ENCODE measurements at places on chromosomes 16 and 17. TPM values are rescaled to one million over a fixed set of nuclear protein-coding genes. Genes with fewer than 3 reads are reported as not detected.

Gene NOMO2
- total RNA-seq: 80.2 TPM

Gene SLC5A10
- not detected for total RNA-seq

Gene CACNG5
- not detected for total RNA-seq

Gene TP53TG3
- total RNA-seq: 1.1 TPM

Gene NLGN2
- total RNA-seq: 11.5 TPM

Gene TELO2
- total RNA-seq: 23.8 TPM

Gene CREBBP
- 53.2 TPM for total RNA-seq

GRCh38 chr16:63592852-63593251, 1529.0 kb downstream of the CDH11 start:
- no peak overlapping the region for H3K27ac ChIP-seq
- H3K27me3 ChIP-seq: no peaks in the 10 kb centered on the region
- H3K4me1 ChIP-seq: no peaks in the 10 kb centered on the region

DNA sequence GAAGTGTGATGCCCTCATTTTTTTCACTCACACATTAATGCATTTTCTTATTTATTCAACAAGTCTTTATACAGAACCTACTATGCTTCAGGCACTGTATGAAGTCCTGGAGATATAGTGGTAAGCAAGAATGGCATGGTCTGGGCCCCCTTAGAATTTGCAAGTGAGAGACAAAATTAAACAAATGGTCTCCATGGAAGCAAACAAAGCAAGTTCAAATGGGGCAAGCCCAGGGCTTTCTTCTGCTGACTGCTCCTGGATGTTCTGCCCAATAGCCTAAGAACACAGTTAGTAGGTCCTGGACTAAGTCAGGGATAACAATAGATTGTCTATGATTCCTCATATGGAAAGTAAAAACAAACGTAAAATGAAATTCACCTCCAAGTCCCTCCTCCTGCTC, 31.3 kb upstream of the DDX52 start:
- H3K36me3 ChIP-seq: no peaks in the 10 kb centered on the region
- H3K27me3 ChIP-seq: no peaks in the 10 kb centered on the region
- H3K4me3 ChIP-seq: no peak overlapping the region
- no peak for DNase-seq
- H3K27ac ChIP-seq: no peak overlapping the region

DNA sequence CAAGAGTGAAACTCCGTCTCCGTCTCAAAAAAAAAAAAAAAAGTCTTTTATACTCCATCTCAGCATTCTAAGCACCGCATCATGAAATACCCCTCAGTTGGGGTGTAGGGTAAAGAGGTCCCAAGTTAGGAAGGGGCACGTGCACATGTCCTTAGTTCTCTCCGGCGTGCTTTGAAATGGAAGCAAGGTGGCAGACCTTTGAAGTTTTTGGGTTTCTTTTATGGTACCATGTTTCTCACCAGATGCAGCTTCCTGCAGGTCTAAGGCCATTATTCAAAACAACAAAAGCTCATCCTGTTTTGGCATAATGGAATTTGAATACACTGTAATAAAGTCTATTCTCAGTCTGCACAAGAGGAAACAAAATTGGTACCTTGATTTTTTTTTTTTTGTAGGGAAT, 9.6 kb downstream of the EMC8 start:
- H3K4me3 ChIP-seq: no peak overlapping the region
- no peaks in the 10 kb centered on the region for H3K27me3 ChIP-seq
- no peak for DNase-seq
- H3K36me3 ChIP-seq: peaks cover 4% of the 10 kb centered on the region
- H3K27ac ChIP-seq: no peak overlapping the region

- no peak overlapping the region for H3K27ac ChIP-seq
- no peaks in the 10 kb centered on the region for H3K27me3 ChIP-seq
- H3K36me3 ChIP-seq: no peaks in the 10 kb centered on the region
- no peak for DNase-seq
- no peaks in the 10 kb centered on the region for H3K4me1 ChIP-seq
Observed at GRCh38 chr16:1146409-1146808, 6.5 kb upstream of the CACNA1H start.

GRCh38 chr16:2206420-2206779, 1.1 kb downstream of the MLST8 start:
- H3K27me3 ChIP-seq: no peaks in the 10 kb centered on the region
- peak overlapping the region; percentile 95 for H3K27ac ChIP-seq
- no peak for DNase-seq
- H3K4me3 ChIP-seq: peak overlapping the region; percentile 81
- H3K36me3 ChIP-seq: peaks cover 38% of the 10 kb centered on the region

DNA sequence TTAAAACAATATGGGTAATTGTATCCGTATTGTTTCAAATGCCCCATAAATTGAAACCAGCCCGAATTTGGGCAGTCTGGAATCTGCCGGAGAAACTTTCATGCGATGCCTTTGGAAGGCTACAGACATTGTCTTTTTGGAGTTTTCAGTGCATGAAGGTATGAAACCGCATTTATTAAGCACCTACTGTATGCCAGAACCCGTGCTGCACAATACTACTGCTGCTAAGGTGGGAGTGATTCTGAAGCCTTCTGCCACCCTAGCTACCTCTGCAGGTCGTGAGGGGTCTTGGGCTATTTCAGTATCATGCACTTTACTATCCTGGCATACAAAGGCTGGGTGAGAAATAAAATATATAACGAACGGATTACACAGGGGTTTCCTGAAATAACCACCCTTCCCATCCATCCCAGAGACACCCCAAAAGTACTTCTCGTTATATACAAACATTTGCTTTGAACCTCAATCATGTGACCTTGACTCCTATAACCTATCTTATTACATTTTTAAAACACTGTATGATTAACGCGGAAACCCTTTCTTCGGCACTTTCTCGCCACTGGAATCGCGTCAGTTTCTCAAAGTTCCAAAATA, 1.0 kb upstream of the MSI2 start:
- no peaks in the 10 kb centered on the region for H3K27me3 ChIP-seq
- H3K4me3 ChIP-seq: peak overlapping the region; percentile 90
- no peaks in the 10 kb centered on the region for H3K36me3 ChIP-seq

DNA sequence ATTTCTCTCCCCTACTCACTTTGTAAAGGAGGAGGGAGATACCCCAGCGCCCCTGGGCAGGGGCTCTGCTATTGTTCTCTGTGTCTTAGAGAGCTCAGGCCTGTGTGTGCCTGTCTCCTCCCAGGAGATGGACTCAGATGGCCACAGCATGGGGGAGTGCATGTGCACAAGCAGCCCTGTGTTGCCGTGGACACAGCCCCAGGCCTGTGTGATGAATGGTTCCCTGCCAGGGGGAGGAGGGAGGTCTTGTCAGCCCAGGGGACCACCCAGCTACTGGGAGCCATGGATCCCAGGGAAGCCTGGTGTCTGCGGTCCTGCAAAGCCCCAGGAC, 26.3 kb downstream of the GINS2 start:
- H3K4me3 ChIP-seq: no peak overlapping the region
- no peaks in the 10 kb centered on the region for H3K27me3 ChIP-seq
- no peak for DNase-seq
- H3K36me3 ChIP-seq: peaks cover 10% of the 10 kb centered on the region
- no peak overlapping the region for H3K27ac ChIP-seq

- no peak for DNase-seq
- no peaks in the 10 kb centered on the region for H3K4me1 ChIP-seq
- H3K27ac ChIP-seq: no peak overlapping the region
- H3K4me3 ChIP-seq: no peak overlapping the region
- H3K27me3 ChIP-seq: no peaks in the 10 kb centered on the region
Observed at GRCh38 chr17:2563061-2563460, 30.4 kb upstream of the PAFAH1B1 start.

DNA sequence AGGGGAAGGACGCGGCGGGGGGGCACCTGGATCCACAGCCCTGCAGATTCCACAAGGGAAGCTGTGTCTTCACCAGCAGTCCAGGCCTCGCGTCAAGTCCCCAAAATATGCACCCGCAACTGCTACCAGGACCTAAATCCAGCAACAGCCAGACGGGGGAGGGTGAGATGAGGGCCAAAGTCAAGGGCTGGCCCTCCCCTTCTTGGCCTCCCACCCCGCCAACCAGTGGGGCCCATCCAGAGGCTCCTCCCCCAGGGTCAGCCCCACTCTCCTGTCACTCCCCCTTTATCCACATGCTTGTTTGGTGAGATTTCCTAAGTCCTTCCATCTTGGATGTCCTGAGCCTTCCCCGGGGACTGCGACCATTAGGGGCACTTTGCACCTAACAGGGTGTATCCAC, 138.7 kb downstream of the ENGASE start:
- no peak overlapping the region for H3K4me3 ChIP-seq
- no peak overlapping the region for H3K27ac ChIP-seq
- H3K36me3 ChIP-seq: no peaks in the 10 kb centered on the region
- no peaks in the 10 kb centered on the region for H3K27me3 ChIP-seq
- no peaks in the 10 kb centered on the region for H3K4me1 ChIP-seq
- no peak for DNase-seq

- H3K4me1 ChIP-seq: peaks cover 10% of the 10 kb centered on the region
- no peak overlapping the region for H3K27ac ChIP-seq
- no peaks in the 10 kb centered on the region for H3K27me3 ChIP-seq
- H3K4me3 ChIP-seq: no peak overlapping the region
Observed at GRCh38 chr17:81244358-81245023, 5.4 kb downstream of the NDUFAF8 start.

- no peaks in the 10 kb centered on the region for H3K36me3 ChIP-seq
- no peak overlapping the region for H3K4me3 ChIP-seq
- peaks cover under 1% of the 10 kb centered on the region for H3K4me1 ChIP-seq
- no peak for DNase-seq
Observed at GRCh38 chr16:577796-578195, 8.0 kb downstream of the PIGQ start.

GRCh38 chr17:82570277-82570676, 50.7 kb downstream of the FOXK2 start:
- H3K4me3 ChIP-seq: no peak overlapping the region
- no peaks in the 10 kb centered on the region for H3K27me3 ChIP-seq
- DNase-seq: peak; percentile 21
- H3K36me3 ChIP-seq: peaks cover 4% of the 10 kb centered on the region
- H3K27ac ChIP-seq: no peak overlapping the region

DNA sequence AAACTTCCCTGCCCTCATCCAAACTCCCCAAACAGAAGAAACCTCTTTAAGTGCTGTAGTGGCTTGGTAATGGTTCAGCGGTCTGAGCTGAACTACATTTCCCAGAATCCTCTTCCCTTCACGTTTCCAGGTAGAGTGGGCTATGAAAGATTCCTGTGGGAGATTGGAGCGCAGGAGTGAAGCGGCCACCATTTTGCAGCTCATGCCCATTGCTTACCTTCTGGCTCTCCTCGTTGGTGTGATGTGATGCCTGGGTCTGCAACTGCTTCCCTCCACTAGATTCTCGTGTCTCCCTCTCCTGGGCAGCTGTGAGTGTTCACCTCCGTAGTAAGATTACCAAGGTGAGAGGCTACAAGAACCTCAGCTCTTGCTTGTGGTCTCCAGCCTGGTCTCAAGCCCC, 82.1 kb downstream of the GPR139 start:
- no peaks in the 10 kb centered on the region for H3K36me3 ChIP-seq
- DNase-seq: no peak
- H3K27ac ChIP-seq: no peak overlapping the region
- H3K4me1 ChIP-seq: no peaks in the 10 kb centered on the region

- no peak for DNase-seq
- peaks cover 10% of the 10 kb centered on the region for H3K4me1 ChIP-seq
- H3K36me3 ChIP-seq: no peaks in the 10 kb centered on the region
- H3K27ac ChIP-seq: peak overlapping the region; percentile 89
Observed at GRCh38 chr16:14362774-14363371, 267.2 kb downstream of the PARN start.

- peak overlapping the region; percentile 98 for H3K4me3 ChIP-seq
- H3K4me1 ChIP-seq: peaks cover 60% of the 10 kb centered on the region
- no peak for DNase-seq
- no peaks in the 10 kb centered on the region for H3K27me3 ChIP-seq
Observed at GRCh38 chr16:2008009-2008526, 1.6 kb downstream of the ZNF598 start.

DNA sequence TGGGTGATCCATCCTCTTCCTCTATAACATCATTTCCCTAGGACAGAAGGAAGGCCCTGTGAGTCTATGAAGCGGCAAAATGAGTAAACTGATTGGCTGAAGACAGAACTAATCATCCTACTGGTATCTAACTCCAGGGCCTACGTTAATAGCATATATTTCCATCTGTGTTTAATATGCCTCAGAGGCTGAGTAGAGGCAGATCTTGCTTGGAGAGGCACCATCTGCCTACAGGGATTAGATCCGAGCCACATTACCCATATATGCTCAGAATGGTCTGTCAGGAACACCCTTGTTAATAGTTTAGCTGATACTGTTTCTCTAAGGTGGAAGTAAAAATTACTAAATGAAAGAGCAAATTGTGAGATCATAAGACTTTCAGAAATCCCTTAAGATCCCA, 13.2 kb upstream of the FOXJ1 start:
- H3K27me3 ChIP-seq: no peaks in the 10 kb centered on the region
- no peak for DNase-seq
- H3K36me3 ChIP-seq: peaks cover 68% of the 10 kb centered on the region
- H3K27ac ChIP-seq: no peak overlapping the region
- no peak overlapping the region for H3K4me3 ChIP-seq

- H3K36me3 ChIP-seq: no peaks in the 10 kb centered on the region
- H3K4me1 ChIP-seq: no peaks in the 10 kb centered on the region
- no peaks in the 10 kb centered on the region for H3K27me3 ChIP-seq
- H3K27ac ChIP-seq: peak overlapping the region; percentile 16
Observed at GRCh38 chr17:68771867-68772515, 170.8 kb upstream of the FAM20A start.

DNA sequence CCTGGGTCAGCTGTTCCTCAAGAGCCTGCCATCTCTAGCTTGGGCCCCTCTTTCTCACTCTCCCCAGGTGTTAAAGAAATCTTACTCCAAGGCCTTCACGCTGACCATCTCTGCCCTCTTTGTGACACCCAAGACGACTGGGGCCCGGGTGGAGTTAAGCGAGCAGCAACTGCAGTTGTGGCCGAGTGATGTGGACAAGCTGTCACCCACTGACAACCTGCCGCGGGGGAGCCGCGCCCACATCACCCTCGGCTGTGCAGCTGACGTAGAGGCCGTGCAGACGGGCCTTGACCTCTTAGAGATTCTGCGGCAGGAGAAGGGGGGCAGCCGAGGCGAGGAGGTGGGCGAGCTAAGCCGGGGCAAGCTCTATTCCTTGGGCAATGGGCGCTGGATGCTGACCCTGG, 6.8 kb downstream of the CNP start:
- DNase-seq: peak; percentile 29
- H3K27ac ChIP-seq: peak overlapping the region; percentile 80
- H3K4me1 ChIP-seq: peaks cover 25% of the 10 kb centered on the region
- H3K27me3 ChIP-seq: no peaks in the 10 kb centered on the region

DNA sequence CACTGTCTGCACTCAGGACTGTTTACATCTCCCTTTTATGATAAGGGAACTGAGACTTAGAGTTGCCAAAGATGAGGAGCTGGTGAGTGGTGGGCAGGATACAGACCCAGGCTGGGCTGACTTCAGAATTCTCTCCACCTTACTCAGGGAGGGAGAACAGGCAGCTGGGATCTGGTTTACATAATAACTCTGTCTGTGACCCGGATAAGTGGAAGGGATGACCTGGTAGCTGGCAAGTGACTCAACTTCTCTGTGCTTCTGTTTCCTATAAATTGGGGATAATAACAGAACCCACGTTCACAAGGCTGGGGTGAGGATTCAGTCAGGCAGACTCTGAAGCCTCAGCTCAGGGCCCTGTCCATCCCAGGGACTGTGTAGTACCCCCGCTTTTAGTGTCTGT, 2.6 kb downstream of the SNX20 start:
- no peak overlapping the region for H3K27ac ChIP-seq
- DNase-seq: no peak
- no peak overlapping the region for H3K4me3 ChIP-seq
- no peaks in the 10 kb centered on the region for H3K27me3 ChIP-seq
- no peaks in the 10 kb centered on the region for H3K36me3 ChIP-seq

GRCh38 chr16:80147026-80147655, 393.7 kb upstream of the DYNLRB2 start:
- H3K27me3 ChIP-seq: no peaks in the 10 kb centered on the region
- DNase-seq: no peak
- no peaks in the 10 kb centered on the region for H3K36me3 ChIP-seq
- no peaks in the 10 kb centered on the region for H3K4me1 ChIP-seq
- H3K4me3 ChIP-seq: no peak overlapping the region

All from psoas muscle (tissue), 8 donors.